ENCODE measurements at places on chromosomes 16 and 17.

GRCh38 chr16:87524407-87524806 is 31.6 kb upstream of the ZCCHC14 start:
- DNase-seq = no peak

GRCh38 chr17:56717471-56717870 is 116.2 kb downstream of the C17orf67 start:
- no peak for DNase-seq

DNA sequence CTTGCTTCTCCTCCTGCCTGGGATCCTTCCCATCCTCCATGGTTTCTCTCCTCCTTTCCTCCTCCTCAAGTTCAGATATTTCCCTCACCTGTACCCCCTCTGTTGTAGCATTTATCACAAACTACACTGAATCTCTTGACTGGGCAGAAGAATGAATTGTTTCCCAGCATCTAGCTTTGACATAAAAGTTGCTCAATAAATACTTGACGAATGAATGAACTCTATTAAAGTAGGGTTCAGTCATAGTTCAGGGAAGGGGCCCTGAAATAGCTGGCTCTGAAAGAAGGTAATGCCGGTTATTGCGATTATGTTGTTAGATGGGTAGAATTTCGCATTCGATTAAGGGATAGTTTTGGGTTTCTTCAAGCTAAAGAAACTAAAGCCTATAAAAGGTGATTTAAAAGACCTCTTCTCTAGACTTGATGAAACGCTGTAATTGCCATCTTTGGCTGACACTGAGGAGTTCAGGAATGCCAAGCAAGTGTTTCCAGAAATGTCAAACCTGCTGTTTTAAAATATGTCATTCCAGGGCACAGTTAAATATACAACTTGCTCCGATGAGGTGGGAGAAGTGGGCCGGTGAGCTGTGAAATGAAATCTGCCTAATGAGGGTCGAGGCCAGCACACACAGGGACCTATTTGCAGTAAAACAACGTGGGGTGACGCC is 1.0 kb upstream of the CPD start:
- DNase-seq = no peak

DNA sequence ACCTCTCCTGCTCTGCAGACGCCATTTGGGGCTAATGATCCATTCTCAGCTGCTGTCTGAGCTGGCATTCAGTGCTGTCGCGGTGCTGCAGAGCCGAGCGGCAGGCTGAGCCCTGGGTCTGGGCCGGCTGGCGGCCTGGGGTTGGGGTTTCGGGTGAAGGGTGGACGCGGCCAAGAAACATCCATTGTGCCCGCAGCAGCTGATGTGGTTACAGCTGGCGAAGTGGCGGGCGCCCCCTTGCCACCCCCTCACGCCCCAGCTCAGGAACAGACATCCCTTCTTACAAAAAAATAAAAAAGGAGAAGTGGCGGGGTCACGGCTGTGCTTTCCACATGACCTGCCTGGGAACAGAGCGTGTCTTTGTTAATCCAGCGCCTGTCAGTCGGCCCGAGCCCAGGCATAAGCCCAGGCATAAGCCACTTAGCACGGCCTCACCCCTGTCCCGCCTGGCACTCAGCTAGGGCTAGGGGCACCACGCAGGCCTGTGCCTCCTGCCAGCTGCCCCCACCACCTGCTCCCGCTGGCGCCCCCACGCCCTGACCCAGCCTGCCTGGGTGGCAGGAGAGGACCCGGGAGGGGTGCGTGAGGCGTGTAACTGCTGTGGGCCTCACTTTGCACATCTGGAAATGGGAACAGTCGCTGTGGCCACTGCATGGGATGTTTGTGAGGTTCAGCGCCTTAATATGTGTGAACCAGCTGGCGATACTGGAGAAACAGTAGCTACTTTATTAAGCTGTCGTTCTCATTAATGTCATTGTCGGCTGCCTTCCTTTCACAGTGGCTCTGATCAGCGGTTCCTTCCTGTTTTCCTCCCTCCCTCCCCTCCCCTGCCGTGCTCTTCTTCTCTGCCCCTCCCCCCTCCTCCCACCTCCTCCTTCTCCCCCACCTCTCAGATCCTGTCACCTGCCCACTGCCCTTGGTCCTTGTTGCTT is 197.7 kb upstream of the CIBAR2 start:
- no peak for DNase-seq

Measured in brain pericyte (primary cell).